Thyroid gland (tissue), 4 donors: ENCODE measurements at places on chromosomes 13 and 19.
A peak's percentile ranks its signal among the peaks of the same experiment; 100 is the strongest.

GRCh38 chr19:4035018-4035566, 27.6 kb downstream of the PIAS4 start:
- no peak for DNase-seq

DNA sequence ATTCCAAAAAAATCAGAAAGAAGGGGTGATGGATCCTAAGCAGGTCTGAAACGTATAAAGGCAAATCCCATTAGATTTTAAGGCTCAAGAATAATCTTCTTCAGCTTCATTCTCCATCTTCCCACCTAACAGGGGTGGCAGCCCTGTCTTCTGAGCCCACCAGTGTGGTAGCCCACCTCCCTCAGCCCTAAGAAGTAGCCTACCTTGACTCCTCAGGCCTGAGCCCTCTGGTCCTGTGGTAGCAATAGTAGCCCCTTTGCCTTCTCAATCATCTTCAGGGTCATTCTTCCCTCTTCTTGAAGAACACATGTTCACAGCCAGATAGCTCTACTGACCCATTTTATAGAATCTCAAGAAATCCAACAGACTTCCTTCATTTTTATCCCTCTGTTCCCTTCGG, 33.7 kb downstream of the N4BP2L2 start:
- DNase-seq: no peak

DNA sequence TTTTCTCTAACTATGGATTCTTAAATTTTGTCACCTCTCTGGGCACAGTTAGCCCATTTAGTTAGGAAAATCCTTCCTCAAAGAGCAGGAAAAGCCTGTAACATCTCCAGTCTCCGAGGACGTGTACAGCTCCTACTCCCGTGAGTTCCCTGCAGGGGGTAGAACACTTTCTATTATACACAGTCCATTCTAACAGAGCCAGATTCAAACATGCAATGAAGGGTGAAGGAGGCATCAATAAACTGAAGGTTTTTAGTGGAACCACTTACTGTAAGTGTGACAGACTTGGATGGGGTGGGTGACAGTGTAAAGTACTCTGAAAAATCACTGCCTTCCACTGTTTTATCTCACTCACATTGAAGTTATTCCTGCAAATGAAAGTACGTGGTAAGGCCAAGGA, 204.7 kb upstream of the DACH1 start:
- no peak for DNase-seq

- DNase-seq: no peak
Observed at GRCh38 chr13:108527844-108528243, 101.6 kb upstream of the MYO16 start.

- DNase-seq: peak; percentile 71
Observed at GRCh38 chr19:38949580-38950367, 19.0 kb downstream of the MRPS12 start.

DNA sequence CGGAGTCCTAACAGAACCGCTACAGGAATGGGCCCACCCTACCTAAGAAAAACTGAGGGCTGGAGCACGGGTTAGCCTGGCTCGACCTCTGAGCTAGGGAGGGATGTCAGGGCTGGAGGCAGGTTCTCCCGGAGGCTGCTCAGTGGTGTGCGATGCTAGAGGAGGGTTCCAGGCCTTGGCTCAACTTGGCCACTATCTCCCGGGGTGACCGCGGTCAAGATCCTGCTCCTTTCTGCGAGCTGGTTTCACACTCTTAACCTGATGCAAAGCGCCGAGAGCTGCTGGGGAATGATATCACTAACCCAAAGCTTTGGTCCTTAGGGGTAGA, 301 bp downstream of the POP4 start:
- DNase-seq: no peak

GRCh38 chr13:36432106-36432544, at the start of gene CCNA1:
Gene CCNA1 (plus strand): TSS chr13:36432495. CDS start chr13:36433057, 562 bp downstream.
- DNase-seq: peak; percentile 5

GRCh38 chr19:13120031-13120430, 2.0 kb downstream of the NACC1 start:
- DNase-seq: no peak

- DNase-seq: peak; percentile 12
Observed at GRCh38 chr19:44111910-44112463, 1.2 kb upstream of the ZNF225 start.

DNA sequence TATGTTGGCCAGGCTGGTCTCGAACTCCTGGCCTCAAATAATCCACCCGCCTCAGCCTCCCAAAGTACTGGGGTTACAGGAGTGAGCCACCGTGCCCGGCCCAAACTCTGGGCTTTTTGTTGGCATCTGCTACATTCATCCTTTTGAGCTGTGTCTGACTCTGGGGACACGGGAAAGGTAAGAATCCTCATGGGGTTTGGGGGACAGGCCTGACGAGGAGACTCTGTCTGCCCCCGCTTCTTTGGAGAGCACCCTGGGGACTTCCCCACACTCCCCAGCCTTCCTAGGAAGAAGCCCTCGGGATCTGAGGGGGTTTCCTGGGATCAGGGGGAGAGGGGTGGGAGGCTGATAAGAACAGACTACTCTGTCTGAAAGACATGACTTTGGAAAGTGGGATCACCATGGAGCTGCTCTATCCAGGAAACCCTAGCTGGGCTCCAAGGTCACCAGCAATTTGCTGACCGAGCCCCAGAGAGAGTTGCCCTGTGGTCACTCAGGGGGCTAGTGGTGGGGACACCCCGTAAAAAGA, 8.1 kb upstream of the FCER2 start:
- DNase-seq: no peak

- DNase-seq: peak; percentile 59
Observed at GRCh38 chr19:18157465-18158063, 4.6 kb downstream of the PIK3R2 start.

DNA sequence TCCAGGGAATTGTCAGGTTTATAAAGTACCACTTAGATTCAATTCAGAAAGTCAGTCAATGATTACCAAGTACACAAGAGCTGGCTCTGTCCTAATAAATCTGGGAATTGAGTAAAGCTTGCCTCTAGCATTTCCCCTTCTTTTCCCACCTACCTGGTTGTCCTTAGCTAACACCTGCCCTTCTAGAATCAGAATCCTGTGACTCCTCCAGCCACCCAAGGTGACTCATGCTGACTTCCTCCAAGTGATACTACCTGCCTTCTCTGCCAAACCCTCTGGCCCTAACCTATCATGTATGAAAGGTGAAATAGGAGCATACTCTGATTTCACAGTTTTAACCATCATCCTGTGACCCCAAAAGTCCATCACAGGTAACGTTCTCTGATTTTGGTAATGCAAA, 151.2 kb downstream of the DIAPH3 start:
- DNase-seq: peak; percentile 35

GRCh38 chr13:104404325-104404724, 1338.1 kb upstream of the SLC10A2 start:
- no peak for DNase-seq

- no peak for DNase-seq
Observed at GRCh38 chr19:33612928-33613619, 8.7 kb upstream of the CHST8 start.

- DNase-seq: no peak
Observed at GRCh38 chr19:13190781-13191540, 40.8 kb downstream of the IER2 start.

DNA sequence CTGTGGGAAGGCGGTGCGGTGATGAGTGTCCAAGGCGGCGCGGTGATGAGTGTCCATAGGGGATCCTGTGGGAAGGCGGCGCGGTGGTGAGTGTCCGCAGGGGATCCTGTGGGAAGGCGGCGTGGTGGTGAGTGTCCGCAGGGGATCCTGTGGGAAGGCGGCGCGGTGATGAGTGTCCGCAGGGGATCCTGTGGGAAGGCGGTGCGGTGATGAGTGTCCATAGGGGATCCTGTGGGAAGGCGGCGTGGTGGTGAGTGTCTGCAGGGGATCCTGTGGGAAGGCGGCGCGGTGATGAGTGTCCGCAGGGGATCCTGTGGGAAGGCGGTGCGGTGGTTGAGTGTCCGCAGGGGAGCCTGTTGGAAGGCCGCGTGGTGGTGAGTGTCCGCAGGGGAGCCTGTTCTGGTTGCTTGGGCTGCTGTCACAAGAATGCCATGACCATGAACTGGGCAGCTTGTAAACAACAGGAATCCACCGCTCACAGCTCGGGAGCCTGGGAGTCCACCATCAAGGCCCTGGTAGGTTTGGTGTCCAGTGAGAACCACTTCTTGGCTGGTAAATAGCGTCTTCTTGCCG, 21.4 kb downstream of the TFDP1 start:
- no peak for DNase-seq

DNA sequence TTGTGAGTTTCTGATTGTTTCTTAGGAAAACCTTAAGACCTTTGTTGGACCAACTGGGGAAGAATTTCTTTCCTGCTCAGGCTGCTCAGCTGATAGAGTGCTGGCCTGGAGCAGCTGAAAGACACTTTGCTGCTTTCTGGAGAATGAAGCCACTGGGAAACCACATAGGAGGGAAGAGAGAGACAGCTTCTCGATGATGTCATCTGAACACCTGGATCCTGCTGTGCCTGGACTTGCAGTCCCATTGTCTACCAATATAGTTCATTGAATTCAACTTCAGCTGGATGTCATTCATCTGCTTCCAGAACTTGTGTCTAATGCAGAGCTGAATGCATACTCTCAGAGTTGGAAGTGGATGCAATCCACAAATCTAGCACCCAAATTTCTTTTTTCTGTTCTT, 34.3 kb upstream of the TSHZ3 start:
- DNase-seq: no peak

DNA sequence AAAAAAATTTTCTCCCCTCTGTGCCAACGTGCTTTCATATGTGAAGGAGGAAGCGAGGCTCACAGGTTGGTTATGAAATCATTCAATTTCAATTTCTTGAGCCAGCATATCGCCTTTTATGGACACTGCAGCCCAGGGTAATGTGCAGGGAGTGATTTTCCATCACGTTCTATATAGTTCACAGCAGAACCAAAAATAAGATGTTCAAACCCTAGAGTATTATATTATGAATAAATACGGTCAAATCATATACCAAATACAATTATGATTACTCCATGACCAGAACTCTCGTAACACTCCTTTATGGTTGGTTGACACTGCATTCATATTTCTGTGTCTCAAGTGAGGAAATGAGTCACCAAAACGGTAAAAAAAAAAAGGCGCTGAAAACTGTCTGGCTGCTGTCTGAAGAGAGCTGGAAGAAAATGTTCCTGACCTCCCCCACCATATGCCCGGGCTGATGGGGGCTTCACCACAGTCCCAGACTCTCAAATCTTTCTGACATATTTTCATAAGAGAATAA, 75.8 kb upstream of the UBAC2 start:
- no peak for DNase-seq

GRCh38 chr19:51698296-51698695, 5.2 kb downstream of the SPACA6 start:
- no peak for DNase-seq

GRCh38 chr13:75836441-75836840, 200.3 kb downstream of the LMO7 start:
- DNase-seq: peak; percentile 80

- no peak for DNase-seq
Observed at GRCh38 chr13:83549671-83550070, 332.6 kb downstream of the SLITRK1 start.

- DNase-seq: no peak
Observed at GRCh38 chr19:18946918-18947317, 5.9 kb upstream of the HOMER3 start.

DNA sequence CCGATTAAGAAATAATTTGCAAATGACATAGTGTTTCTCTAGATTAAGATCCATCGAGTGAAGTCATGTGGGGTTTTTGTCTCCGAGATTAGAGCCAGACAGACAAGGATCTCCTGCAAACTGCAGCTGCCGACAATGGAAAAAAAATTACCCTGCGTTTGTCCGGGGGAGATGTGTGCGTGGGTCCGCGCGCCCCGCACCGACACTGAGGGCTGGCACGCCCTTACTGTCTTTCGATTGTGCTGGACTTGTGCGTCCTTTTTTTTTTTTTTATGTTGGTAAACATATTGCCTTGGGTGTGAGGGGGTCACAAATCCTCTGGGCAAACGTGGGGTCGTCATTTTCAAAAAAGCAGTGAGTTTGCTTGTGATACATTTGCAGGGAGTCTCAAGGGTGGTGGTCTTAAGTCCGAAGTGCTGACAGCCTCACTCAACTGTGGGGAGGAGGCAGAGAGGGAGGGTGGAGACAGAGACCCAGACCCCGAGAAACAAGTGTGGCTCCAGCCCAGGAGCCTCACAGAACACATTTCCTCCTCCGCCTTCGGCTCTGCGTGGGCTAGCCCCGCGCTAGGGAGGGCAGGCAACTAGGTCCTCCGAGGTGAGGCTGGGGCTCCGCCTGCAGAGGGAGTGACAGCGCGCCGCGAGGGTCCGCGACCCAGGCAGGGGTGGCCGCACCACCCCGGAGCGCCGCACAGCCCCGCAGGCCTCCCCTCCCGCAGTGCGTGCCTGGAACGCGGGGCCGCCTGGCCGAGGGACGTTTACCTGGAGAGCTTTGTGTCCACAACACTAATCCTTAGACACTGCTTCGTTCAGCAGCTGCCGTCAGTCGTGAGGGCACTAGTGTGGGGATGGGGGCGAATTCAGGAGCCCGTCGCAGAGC, 11.7 kb upstream of the SOX1 start:
- no peak for DNase-seq

DNA sequence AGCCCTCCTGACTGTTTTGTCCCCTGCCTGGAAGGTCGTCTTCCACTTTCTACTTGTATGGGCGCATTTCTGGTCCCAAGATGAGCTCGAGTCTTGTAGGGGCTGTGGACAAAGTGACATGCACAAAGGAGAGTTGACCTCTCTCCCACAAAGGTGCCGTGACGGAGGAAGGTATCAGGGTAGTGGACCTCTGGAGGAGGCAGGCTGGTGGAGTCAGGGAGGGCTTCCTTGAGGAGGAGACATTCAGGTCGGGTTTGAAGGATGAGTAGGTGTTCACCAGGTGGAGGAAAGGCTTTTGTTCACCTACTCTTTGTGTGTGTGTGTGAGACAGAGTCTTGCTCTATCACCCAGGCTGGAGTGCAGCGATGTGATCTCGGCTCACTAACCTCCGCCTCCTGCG, 1.7 kb downstream of the CYTH2 start:
- no peak for DNase-seq

DNA sequence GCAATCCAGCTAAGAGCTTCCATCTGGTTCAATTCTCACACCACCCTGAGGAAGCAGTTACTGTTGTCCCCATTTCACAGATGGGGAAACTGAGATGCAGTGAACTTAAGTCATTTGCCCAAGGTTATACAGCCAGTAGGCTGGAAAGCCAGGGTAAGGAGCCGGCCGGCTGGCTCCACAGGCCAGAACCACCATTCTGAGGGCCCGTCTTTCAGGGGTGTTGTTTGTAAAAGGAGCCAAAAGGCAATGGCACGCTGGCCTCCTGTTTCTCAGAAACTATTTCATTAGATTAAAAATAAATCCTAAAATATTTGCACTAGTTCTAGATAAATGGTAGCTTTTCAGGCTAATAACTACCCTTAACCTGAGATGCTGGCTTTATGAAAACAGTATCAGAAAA, 114.9 kb downstream of the CRYL1 start:
- DNase-seq: no peak

GRCh38 chr13:65808061-65808460, 1422.1 kb downstream of the PCDH9 start:
- DNase-seq: no peak

GRCh38 chr13:49635599-49636433, 7.5 kb downstream of the ARL11 start:
- DNase-seq: peak; percentile 17

- DNase-seq: peak; percentile 41
Observed at GRCh38 chr19:35704218-35704617, at the start of gene ZBTB32. Gene ZBTB32 (plus strand): TSS chr19:35704558. CDS start chr19:35714627, 10,069 bp downstream.

GRCh38 chr13:86476656-86477055, 677.4 kb upstream of the SLITRK6 start:
- DNase-seq: no peak
